ENCODE measurements at places on chromosomes 1 and 21.
A peak's percentile ranks its signal among the peaks of the same experiment; 100 is the strongest.

DNA sequence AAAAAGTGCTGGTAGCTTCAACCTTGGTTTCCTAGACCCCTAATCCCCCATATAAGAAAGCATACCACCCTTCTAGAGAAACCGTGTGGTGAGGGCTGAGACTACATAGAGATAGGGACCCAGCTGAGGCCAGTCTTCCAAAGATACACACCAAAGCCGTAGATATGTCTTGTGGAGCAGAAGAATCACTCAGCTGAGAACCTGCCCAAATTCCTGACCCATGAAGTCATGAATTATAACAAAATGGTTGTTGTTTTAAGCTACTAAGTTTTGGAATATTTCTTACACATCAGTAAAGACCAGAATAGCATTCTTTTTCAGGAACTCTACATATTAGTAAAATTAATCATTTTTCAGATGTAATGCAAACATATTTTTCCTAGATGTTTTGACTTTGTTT lies 3.3 kb upstream of the SNRPE start:
- no peak for DNase-seq

DNA sequence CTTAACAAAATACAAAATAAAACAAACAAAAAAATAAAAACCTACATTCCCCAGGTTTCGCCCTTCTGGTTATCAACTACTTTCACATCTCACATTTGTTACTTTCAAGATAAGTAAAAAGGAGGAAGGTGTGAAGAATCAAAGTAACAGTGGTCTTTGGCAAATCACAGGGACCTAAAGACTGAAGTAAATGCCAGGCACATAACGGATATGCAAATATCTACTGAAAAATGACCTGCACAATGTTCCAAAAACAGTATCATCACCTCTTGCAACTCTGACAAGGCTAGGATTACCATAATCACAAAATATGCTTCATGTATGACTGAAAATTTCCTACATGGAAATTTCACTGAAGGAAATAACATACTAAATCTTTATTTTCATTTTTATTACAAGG lies 29.3 kb downstream of the COP1 start:
- no peak for DNase-seq

- DNase-seq, result no peak
These were observed 65.9 kb downstream of the WDR64 start for GRCh38 chr1:241717975-241718374.

GRCh38 chr1:20493839-20494608 lies 8.0 kb upstream of the CAMK2N1 start:
- peak; percentile 76 for DNase-seq

- no peak for DNase-seq
These were observed 1.7 kb downstream of the TNFSF4 start for GRCh38 chr1:173205146-173206051.

DNA sequence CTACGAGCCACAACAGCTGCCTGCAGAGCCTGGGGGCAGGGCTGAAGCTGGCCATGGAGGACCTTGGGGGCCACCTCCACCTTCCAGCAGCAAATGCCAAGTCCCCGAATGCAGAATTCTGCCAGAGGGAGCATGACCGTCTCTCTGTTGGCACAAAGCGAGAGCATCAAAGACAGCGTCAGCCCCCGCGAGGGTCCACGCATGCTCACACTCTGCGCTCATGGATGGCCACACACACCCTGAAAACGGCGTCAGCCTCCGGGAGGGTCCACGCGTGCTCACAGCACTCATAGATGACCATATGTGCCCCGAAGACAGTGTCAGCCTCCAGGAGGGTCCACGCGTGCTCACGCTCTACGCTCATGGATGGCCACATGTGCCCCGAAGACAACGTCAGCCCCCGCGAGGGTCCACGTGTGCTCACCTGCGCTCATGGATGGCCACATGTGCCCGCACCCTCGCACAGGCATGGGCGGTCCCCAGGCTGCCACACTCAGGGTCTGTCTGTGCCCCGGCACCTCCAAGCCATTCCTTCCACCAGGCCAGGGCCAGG lies 46.5 kb downstream of the MORN1 start:
- DNase-seq, result no peak

DNA sequence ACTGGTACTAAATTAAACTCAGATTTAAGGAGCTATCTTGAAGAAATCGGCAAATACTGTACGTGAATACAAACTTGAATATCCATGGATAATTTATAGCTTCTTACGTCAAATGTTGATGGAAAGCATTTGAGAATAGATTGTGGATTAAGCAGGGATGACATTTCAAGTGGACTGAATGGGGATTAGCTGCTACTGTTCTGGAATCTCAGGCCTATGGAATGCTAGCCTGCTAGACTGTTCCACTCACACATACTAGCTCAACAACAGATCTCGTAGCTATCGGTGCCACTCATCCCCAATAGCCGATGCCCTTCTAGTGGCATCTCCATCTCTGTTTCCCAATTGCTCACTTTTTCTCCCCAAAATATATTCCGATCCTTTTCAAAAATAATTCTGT lies 62.0 kb upstream of the USP25 start:
- DNase-seq, result no peak

DNA sequence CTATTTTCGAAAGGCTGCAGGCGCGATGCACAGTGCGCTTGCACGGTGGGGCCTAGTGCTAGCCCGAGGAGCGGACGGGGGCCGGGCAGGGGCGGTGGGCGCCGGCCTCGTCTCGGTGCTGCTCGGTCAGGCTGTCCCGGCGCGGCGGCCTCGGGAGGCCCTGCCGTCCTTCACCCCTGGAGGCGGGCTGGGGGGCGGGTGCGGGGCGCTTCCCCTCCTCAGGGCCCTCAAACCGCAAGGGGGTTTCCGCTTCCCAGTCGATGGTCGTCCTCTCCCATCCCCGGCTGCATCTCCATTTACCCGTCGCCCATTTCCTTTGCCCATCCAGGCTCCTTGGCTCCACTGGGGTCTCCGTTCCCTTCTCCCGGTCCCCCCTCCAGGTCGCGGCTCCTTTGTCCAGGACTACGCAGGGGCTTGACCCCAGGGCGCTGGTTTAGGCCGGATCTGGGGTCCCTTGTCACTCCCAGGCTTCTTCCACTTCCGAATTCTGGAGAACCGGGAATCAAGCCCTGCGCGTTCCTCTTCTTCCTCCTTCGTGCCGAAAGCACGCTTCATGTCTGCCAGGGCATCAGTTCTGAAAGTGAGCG lies 196.3 kb upstream of the LMO4 start:
- DNase-seq, result no peak

- DNase-seq, result no peak
These were observed 51.1 kb downstream of the ATP2B4 start for GRCh38 chr1:203677771-203678170.

DNA sequence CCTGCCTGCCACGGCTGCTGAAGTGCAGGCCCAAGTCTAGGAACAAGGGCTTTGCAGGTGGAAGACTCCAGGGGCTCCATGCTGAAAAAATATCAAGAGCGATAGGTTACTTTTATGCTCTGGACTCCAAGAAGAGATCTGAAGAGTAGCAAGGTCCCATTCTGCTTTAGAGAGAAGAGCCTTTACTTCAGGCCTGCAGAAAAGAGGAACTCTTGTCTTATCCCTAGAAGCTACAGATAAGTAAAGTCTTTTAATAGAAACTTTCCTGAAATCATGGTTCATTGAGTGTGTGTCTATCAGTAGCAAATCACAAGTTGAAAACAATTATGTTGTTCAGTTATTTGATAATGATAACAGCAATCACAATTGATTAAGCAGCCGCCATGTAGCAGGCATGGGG lies 113.3 kb downstream of the TNR start:
- DNase-seq, result no peak

DNA sequence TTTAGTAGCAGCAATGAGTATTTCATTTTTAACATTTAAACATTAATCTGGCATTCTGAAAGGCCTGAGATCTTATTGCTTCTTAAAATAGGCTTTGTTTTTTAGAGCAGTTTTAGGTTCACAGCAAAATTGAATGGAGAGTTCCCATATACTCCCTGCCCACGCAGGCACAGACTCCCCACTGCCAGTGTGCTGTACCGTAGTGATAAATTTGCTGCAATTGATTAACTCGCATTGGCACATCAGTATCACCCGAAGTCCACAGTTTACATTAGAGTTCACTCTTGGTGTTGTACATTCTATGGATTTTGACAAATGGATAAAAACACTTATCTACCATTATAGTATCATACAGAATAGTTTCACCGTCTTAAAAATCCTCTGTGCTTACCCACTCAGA lies 71.8 kb upstream of the ERRFI1 start:
- DNase-seq, result no peak

DNA sequence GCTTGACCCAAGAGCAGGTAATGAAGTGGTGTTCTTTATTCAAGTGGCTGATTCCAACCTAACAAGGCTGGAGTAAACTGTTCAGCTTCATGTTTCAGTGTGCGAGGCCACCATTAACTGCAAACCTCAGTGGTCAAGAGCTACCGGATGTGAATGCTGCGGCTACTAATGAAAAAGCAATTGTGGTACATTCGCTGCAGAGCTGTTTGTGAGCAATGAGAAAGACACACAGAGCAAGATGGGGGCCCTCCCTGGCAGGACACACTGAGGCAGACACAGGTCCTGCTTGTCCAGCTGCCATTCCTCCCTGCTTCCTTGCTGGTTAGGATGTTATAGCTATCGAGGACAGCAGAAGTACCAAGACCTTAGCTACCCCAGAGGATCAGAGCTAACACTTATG lies 26.1 kb downstream of the SYF2 start:
- DNase-seq, result no peak

DNA sequence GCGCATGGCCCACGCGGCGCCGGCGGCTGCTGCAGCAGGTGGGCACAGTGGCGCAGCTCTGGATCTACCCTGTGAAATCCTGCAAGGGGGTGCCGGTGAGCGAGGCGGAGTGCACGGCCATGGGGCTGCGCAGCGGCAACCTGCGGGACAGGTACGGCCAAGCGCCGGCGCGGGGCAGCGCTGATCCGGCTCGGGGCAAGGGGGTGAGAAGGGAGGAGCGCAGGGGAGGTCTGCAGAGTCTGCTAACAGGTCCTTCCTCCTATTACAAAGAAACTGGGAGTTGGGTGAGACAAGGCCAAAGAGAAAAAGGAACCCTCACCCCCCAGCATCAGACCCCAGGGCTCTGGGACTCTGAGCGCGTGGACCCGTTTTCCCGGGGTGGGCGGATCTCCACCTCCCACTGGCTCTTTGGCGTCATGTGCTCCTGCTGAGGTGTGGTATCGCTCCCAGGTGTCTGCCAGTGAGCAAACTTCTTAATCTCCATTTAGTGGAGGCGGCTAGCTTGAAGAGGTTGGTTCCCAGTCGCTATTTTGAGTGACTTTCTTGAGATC lies 431 bp downstream of the MTARC1 start:
- no peak for DNase-seq

DNA sequence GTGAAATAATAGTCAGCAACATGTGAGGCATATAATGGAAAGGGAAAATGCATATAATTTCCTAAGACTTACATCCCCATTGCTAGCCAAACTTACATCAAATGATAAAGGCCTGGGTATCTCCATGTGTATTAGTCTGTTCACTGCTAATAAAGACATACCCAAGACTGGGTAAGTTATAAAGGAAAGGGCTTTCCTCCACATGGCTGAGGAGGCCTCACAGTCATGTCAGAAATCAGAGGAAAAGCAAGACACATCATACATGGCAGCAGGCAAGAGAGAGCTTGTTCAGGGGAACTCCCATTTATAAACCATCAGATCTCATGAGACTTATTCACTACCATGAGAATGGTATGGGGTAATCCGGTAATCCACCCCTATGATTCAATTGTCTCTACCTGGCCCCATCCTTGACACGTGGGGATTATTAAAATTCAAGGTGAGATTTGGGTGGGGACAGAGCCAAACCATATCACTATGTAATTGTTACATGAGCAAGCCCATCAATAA lies 161.5 kb upstream of the SAMSN1 start:
- DNase-seq, result no peak

- DNase-seq, result peak; percentile 4
These were observed 389.9 kb downstream of the SMYD3 start for GRCh38 chr1:246117066-246117791.

DNA sequence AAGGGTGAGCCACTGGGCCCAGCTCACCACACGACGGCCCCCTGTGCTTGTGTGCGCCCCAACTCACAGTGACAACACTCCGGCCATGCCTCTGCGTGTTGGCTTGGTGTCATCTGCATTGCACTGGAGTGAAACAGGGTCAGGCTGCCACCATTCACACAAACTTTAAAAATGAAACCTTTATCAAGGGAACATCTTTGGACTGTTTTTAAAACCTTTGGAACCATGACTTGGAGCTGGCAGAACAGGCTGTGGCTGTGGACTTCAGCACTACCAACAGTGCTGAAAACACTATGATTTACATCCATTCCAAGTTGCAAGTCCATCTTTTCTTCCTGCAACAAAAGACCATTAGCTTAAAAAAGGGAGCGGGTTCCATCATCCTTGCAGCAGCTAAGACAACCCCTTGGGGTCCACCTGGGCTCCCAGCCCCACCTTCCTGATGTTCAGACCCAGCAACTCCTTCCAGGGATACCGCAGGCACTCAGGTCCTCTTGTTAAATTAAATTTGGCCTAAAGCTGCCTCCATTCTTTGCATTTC lies 25.6 kb downstream of the POFUT2 start:
- DNase-seq, result no peak

GRCh38 chr21:45523411-45524101 lies 18.7 kb downstream of the SLC19A1 start:
- no peak for DNase-seq

DNA sequence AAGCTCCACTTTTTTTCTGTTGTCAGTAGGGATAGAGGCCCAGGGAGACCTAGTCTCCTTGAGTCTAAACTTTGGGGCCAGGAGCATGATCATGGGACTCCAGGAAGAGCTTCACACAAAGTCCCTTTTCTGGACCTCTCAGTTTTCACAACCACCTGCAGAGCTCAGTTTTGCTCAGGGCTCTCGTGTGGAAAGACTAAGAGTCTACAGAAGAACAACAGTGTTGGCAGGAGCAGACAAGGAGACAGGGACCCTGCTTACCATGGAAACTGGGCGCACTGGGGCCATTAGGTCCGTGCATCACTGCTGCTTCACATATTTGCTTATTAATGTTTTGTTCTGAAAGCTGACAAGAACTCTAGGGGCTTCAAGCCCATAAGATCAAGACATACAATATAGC lies 63.9 kb upstream of the HSD17B7 start:
- no peak for DNase-seq

- DNase-seq, result no peak
These were observed 6.1 kb downstream of the MYBPHL start for GRCh38 chr1:109300650-109301151.

GRCh38 chr1:204453141-204453772 lies 41.3 kb downstream of the PIK3C2B start:
- DNase-seq, result peak; percentile 42

DNA sequence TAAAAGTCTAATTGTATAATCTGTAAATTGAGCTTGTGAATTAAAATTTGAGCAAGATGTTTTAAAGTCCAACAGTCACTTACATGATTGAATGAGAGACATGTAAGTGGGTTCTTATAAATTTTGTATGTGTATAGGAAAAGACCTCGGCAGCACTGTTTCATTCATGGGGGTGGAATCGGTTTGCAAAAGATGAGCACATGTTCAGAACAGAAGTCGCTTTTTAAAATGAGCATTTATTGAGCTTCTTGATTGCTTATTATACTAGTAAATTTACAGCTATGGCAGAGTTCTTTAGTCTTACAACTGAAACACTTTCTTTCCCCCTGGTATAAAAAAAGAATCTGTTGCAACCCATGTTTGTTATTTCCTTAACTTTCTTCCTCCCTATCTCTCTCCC lies 33.9 kb downstream of the ACTN2 start:
- DNase-seq, result no peak
